ENCODE measurements at places on chromosomes 2 and 18.

GRCh38 chr2:241769819-241770184, 6.8 kb upstream of the GAL3ST2 start:
- no peak for DNase-seq

GRCh38 chr18:5600378-5601071, 56.7 kb upstream of the EPB41L3 start:
- DNase-seq, result no peak

GRCh38 chr2:179447839-179448447, 183.3 kb upstream of the SESTD1 start:
- no peak for DNase-seq

DNA sequence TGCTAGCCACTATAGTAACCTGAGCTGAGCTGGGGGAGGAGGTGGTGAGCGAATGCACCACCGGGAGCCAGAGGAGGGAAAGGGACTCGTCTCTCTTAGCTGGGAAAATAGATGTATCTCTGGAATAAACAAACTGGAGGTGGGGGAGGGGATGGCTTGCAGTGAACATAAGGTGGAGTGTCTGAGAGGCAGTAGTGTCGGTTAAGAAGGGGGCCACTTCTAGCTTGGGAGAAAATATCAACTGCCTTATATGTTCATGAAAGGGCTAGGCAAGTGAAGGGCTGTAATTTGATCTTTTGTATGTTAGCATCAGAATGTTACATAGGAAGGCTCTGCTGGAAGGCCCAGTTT, 2.2 kb downstream of the SETBP1 start:
- DNase-seq, result no peak

DNA sequence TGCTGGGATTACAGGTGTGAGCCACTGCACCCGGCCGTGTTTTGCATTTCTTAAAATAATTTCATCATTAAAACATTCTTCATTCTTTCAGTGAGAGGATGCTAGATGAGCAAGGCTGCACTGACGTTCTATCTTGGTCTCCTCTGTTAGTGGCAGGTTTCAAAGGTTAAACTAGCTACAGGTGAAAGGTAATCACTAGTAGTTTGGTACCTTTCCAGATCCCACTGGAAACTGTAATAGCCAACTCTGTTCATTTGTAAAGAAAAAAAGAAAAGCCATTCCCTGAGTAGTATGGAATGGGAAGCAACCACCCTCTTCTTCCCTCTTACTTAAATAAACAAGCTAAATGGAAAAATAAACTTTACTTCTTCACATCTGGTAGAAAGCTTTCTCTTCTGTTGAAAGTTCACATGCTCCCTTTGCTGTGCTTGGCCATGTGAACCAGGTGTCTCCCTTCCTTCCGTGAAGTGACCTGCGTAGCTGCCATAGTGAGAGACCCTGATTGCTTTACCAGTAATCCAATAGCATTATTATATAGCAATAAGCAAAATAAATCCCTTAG, 94.0 kb downstream of the GREB1L start:
- DNase-seq, result no peak

GRCh38 chr18:6877288-6877687, 147.8 kb downstream of the ARHGAP28 start:
- DNase-seq, result no peak

DNA sequence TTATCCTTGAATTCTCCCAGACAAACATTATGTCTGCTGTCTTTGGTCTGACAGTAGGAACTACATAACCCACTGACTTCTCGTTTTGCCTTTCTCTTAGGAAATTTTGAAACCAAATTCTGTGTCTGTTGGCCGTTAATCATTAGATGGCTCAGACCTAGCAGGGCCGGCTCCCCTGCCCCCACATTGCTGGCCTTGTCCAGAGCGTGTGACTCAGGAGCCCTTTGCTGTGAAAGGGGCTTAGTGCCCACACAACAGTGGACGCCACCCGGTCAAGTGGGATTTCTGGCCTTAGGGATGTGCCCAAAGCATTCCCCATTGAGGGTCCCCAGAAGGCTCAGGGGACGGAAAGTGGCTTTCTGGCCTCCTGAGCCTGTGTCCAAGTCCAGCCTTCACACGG, 137.5 kb downstream of the CTIF start:
- DNase-seq, result no peak

DNA sequence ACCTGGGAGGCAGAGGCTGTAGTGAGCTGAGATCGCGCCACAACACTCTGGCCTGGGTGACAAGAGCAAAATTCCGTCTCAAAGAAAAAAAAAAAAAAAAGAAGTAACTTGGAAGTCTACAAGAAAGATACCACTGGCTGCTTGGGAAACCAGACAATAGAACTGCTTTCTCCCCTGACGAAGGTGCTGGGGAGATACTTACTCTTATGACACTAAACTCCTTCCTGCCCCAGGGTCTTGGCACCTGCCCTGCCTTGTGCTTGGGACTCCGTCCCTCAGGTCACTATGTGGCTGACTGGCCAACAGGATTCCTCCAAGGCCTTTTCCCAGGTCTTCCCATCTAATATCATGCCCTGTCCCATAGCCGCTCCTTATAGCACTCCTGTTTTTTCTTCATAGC, 30.7 kb downstream of the INPP5D start:
- no peak for DNase-seq

- DNase-seq, result no peak
Observed at GRCh38 chr2:129762386-129763189, 216.9 kb upstream of the RAB6C start.

DNA sequence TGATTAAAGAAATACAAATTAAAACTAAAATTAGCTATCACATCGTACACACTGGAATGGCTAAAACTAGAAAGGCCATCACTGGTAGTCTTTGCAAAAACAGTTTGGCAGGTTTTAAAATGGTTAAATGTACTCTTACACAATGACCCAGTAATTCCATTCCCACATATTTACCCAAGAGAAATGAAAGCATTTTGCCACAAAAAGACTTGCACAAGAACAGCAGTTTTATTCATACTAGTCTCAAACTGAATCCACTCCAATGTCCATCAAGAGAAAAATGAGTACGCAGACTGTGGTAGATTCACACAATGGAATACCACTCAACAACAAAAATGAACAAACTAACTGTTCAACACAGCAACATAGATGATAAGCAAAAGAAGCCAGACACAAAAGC, 29.1 kb downstream of the SP140L start:
- DNase-seq, result no peak

DNA sequence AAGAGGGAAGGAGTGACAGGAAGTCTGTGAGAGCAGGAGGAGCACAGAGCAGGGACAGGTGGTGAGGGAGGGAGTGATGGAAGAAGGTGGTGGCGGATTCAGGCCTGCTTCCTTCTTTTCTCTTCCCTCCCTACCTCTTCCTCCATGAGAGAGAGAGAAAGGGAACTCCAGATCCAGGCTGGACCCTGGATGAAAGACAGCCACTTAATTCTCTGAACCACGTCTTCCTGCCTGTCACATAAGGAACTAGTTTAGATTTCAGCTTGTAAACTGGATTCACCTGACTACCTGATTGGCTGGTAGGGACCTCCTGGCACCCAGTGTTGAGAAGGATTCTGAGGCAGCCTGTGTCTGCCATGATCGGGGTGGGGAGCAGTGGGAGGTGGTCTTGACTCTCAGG, 48.9 kb downstream of the PAX8 start:
- no peak for DNase-seq

DNA sequence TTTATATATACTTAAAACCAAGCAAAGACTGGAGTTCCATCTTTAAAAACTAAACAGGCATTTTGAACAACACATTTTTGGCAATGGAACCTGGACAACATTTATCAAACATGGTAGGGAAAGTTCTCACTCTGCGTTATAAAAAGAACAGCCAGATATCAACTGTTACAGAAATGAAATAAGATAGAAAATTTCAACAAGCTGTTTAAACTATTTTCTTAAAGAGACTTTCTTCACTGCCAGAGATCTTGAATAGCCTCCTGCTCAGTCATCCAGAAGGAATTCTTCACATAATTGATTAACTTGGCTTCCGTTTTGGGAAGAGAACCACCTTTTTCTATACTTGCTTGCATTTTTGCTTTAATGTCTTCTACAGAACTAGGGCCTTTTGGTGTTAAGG, 166.0 kb upstream of the PIK3C3 start:
- DNase-seq, result no peak

DNA sequence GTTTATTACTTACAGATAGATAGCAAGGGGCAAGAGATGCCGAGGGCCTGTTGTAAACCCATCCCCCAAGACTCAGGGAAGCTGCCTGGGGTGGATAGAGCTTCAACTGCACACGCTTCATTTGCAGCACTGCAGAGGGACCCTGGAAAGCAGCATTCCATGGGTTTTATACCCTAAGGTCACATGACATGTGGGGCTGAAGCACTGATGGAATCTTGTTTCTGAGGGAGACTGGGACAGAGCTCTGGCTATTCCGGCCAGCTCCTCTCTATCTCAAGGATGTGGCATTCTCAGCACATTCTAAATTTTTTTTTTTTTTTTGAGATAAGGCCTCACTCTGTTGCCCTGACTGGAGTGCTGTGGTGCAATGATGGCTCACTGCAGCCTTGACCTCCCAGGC, 300.1 kb downstream of the MYCN start:
- DNase-seq, result no peak

- DNase-seq, result no peak
Observed at GRCh38 chr2:234044157-234044556, 6.3 kb upstream of the SPP2 start.

DNA sequence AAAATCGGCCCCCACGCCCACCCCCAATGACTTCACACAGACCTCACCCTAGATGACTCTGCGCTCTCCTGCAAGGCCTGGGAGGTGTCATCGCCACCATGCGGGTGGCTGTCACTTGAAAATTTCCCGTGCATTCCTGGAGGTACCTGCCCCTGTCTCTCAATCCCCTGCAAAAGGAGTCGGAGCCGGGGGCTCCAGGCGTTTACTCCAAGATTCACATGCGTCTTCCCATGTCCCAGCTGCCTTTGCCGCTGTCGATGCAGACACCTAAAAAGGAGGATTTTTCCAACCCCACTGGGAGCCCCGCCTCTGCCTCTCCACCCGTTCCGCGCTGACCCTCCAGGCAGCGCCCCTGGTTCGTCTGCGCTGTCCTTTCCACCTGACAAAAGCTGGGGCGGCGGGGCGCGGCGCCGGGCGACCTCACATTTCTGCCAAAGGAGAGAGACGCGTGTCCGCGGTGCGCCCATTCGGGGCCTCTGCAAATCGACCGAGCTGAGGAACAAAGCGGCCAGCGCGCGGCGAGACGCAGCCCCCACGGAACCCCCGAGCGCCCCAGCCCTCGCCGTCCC, 667 bp downstream of the REEP1 start:
- peak; percentile 7 for DNase-seq
